ENCODE measurements at places on chromosomes 7 and 10. TPM values are rescaled to one million over a fixed set of nuclear protein-coding genes. Genes with fewer than 3 reads are reported as not detected.

UNCX gene
- not detected for total RNA-seq

C7orf33 gene
- total RNA-seq, result not detected

PLPP4 gene
- total RNA-seq, result not detected

C7orf57 gene
- total RNA-seq, result 1.6 TPM

PRXL2A gene
- 33.3 TPM for total RNA-seq

AHR gene
- 132 TPM for total RNA-seq

DNA sequence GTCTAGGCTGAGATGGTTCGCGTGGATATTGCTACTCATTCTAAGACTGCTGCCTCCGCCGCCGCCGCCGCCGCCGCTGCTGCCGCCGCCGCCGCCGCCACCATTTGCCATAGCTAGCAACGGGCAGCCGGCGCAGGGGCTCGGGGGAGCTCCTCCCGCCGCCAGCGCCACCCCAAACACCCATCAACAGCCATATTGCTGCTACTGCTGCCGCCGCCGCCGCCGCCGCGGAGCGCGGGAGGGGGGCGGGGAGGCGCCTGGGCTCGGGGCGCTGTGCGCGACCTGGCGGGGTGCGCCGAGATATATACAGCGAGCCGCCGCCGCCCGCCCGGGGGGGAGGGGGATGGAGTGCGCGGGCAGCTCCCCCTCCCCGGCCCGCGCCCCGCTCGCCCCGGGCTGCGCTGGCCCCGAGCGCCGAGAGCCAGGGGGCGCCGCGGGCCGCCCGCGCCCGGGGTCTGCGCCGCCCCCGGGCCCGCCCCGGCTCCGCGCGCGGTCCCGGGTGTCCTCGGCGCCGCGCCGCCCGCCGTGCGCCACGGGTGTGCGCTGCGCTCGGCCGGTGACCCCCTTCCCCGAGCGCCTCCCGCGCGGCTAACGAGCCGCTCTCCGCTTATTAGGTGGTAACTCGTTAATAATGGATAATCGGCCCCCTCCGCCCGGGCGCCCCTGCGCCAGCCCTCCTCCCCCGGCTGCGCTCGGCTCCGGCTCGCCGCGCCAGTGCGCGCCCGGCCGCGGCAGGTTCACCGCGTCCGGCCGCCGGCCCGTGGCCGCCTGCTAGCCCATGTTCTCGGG, at the start of gene KCNMA1:
Gene KCNMA1 (minus strand): TSS at position 277 of the 789 bp plus-strand sequence.
- no peak within 1 kb of the TSS for H3K27ac ChIP-seq
- peak; percentile 53 for DNase-seq
- no peaks in the 10 kb centered on the region for H3K36me3 ChIP-seq
- peaks cover 4% of the 10 kb centered on the region for H3K4me1 ChIP-seq
- peak within 1 kb of the TSS; percentile 53 for H3K4me3 ChIP-seq

DNA sequence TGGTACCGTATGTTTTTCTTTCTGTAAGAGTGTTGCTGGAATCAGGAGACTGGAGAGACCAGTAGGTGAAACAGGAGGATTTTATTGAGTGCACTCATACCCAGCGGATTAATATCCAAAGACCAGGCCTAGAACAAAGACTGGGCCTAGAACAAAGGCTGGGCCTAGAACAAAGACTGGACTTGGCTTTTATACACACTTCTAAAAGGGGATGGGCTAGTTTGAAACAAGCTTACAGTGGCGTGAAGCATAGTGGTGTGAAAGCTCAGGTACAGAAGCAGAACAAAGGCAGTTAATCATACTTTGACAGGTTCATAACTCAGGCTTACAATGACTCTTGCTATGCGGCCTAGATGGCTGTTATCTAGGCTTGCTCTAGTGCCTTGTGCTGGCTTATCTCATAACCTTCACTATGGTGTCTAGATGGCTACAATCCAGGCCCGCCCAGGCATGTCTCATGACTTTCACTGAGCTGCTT, 67.7 kb downstream of the TRIM24 start:
- peaks cover 28% of the 10 kb centered on the region for H3K36me3 ChIP-seq
- no peak for DNase-seq
- no peaks in the 10 kb centered on the region for H3K27me3 ChIP-seq
- H3K27ac ChIP-seq, result no peak overlapping the region
- no peak overlapping the region for H3K4me3 ChIP-seq
- no peaks in the 10 kb centered on the region for H3K4me1 ChIP-seq

GRCh38 chr7:35723011-35723410, 28.1 kb upstream of the HERPUD2 start:
- no peaks in the 10 kb centered on the region for H3K4me1 ChIP-seq
- H3K36me3 ChIP-seq, result no peaks in the 10 kb centered on the region
- no peak overlapping the region for H3K27ac ChIP-seq
- no peak for DNase-seq
- no peaks in the 10 kb centered on the region for H3K27me3 ChIP-seq

DNA sequence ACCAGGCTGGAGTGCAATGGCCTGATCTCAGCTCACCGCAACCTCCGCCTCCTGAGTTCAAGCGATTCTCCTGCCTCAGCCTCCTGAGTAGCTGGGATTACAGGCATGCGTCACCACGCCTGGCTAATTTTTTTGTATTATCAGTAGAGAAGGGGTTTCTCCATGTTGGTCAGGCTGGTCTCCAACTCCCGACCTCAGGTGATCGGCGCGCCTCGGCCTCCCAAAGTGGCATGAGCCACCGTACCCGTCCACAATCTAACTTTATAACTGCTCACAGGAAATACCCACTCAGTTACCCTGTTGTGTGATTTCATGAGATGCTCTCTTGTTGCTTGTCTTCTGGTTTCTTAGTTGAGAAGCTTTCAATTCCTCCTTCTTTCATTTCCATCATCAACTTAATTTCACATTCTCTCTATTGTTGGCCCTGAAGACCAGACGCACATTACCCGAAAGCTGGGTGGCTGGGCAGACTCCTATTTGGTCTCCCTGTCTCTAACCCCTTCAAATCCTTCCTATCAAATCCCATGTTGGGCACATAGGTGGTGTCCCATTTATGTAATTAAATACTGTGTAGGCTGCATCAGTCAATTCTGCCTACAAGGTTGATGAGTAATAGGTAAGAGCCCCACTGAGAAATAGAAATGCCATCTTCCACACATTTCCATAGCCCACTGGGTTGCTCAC, 1.1 kb upstream of the GSTO2 start:
- H3K36me3 ChIP-seq, result peaks cover 52% of the 10 kb centered on the region
- peak overlapping the region; percentile 84 for H3K4me3 ChIP-seq
- H3K4me1 ChIP-seq, result peaks cover 23% of the 10 kb centered on the region
- no peak for DNase-seq

- H3K4me1 ChIP-seq, result no peaks in the 10 kb centered on the region
- no peaks in the 10 kb centered on the region for H3K27me3 ChIP-seq
- H3K36me3 ChIP-seq, result no peaks in the 10 kb centered on the region
- no peak overlapping the region for H3K27ac ChIP-seq
- no peak overlapping the region for H3K4me3 ChIP-seq
- DNase-seq, result no peak
Measured at GRCh38 chr10:80870282-80870681, 332.6 kb downstream of the SH2D4B start.

- peaks cover 13% of the 10 kb centered on the region for H3K4me1 ChIP-seq
- peaks cover 41% of the 10 kb centered on the region for H3K27me3 ChIP-seq
Measured at GRCh38 chr7:73768641-73769480, 1.2 kb downstream of the CLDN3 start.

Measured in lower lobe of right lung (tissue), 2 donors.